Left renal pelvis (tissue), 4 donors: ENCODE measurements at places on chromosomes 7 and 10.

DNA sequence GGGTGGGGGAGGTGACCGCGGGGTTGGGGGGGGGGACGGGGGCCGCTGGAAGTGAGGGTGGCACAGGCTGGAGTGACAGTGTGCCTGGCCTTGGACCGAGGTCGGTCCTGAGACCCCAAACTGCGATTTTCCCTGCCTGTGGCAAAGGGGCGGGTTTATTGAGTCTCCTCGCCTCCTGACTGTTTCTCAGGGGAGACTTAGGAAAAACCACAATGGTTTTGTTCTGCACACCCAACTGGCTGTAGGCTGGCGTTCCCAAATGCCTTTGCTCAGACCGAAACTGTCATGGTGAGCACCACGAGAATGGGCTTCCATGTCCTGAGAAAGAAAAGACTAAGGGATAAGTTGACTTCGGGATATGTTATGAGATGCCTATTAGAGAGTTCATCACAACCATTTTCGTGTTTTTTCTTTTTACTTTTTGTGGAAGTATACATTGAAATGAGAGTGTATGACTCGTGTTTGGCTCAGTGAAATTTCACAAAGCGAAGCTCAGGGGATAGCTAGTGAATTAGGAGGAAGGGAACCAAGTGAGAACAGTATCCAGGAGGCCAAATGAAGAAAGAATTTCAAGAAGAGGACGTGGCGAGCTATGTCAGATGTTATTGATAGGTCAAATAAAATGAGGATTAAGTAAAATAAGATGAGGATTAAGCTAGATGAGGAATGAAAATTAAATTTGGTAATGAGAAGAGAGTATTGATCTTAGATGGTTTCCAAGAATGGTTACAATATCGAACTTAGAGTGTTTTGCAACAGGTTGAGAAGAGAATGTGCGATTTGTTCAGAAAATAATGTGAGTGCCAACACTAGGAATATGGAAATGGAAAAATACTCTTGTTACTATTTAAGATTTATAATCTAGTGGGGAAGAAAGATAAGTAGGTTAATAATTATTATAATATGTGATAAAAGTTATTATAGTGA is 918 bp downstream of the NET1 start:
- DNase-seq = no peak

- no peak for DNase-seq
Observed at GRCh38 chr7:35908331-35909216, 107.7 kb downstream of the SEPTIN7 start.

DNA sequence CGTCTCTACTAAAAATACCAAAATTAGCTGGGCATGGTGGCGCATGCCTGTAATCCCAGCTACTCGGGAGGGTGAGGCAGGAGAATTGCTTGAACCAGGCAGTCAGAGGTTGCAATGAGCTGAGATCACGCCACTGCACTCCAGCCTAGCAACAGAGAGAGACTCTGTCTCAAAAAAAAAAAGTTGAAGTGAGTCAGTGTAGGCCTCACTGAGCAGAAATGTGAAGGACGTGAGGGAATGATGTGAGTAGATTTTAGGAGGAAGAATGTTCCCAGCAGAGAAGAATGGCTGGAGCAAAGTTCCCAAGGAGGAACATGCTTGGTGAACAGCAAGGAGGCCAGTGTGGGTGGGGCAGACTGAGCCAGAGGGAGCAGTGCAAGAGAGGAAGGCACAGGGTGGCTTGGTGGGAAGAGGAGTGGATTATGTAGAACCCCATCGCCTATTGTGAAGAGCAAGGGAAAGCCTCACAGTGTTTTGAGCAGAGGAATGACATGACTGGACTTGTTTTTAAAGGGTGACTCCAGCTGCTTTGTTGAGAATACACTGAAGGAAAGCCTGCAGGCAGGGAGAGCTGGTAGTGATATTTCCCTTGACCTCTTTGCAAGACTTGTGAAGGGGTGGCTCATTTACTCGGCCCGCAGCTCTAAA is 708.7 kb downstream of the SUGCT start:
- no peak for DNase-seq

GRCh38 chr7:142583446-142583845 is 165.8 kb upstream of the PRSS1 start:
- no peak for DNase-seq

DNA sequence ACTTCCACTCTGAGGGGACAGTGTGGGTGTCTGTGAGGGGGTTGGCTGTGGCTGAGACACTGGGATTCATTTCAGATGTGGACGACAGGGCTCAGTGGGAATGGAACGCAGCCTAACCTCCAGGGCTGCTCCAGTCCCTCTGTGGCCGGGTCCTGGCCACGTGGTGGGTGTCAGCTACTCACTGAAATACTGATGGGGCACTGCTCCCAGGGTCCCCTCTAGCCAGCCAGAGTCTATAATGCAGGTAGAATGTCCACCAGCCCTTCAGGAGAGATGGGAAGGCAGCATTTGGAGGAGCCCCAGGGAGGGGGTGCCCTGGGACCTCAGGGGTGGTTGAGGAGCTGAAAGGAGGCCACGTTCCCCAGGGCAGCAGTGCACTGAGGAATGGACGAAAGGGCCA is 87.2 kb upstream of the LANCL2 start:
- DNase-seq = no peak

DNA sequence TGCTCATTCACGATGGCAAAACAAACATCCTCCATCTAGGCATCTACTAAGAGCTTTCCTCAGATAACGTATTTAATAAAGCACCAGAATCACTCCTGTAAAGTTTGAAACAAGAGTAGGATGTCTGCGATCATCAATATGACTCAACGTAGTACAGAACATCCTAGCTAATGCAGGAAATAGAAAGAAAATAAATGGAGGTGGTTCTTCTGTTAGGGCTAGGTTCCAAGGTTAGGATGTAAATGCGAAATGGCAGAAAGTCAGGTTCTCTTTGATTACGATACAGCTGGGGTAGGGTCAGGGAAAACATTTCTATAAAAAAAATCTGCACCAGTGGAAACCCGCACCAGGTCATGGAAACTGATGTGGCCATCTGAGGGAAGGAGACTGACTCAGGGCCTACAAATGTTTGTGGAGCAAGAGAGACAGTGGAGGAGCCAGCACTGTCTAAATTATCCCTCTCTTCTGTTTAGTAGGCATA is 29.1 kb downstream of the CCDC6 start:
- no peak for DNase-seq

DNA sequence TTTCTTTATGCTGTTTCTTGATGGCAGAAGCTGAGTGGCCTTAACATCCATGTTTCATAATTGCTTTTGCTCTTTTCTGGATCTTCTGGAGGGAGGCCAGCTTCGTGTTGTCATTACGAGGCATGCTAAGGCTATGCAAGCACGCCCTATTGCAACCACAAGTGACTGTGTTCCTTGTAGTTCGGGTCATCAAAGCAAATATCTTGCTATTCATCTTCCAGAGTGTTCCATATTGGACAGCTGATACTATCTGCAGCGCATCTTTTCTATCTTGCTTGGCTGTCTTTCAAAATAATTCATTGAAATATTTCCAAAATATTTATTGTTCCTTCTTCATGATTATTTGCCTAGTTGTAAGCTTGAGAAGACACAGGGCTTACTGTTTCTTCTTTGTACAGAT is 5.0 kb downstream of the EPHB6 start:
- DNase-seq = peak; percentile 7

DNA sequence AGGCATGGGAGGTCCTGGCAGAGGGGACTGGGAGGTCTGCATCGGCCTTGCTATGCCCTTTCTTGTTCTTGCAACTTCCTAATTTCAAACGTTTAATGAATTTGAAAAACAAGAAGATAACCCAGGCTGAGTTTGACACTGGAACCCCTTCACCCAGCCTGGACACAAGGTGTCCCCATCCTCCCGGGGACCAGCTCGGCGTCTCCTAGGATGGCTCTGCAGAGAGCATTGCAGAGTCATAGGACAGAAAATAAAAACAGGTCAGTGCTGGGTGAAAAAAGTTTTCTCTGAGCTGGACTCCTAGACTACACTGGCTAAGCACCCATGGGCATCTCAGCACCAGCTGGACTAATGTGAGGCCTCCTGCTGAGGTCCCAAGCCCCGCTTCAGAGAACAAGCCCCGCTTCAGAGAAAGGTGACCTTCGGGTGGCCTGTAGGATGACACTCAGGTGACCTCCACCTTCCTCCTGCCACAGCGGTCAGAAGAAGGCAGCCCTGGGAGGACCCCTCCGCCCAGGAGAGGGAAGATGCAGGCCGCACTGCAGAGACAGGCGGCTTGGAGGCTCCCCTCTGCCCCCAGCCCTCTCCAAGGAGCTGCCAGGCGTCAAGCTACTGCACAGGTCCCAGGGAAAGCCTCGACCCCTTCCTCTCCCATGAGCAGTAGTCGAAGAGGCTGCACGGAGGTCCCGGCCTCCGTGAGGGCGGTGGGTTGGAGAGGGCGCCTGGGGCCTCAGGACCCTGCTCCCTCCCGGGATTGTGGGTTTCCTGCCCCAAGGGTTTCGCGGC is 9.3 kb upstream of the UNCX start:
- DNase-seq = no peak

GRCh38 chr7:24769851-24770250 is 12.6 kb upstream of the GSDME start:
- no peak for DNase-seq

DNA sequence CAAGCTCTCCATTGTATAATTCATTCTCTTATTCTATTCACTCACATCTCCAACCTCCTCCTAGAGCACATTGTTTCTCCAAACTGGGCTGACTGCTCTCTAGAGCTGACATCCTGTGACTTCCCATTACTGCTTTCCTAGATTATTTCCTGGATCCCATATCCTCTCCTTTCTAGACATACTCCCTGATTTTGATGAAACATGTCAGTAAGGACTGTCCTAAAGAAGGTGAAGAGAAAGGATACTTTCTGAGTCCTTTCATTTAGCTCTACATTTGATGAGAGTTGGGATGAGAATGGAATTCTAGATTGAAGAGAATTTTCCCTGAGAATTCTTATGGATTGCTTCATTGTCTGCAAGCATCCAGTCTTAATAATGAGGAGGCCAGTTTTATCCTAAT is 78.8 kb downstream of the CNNM2 start:
- no peak for DNase-seq

DNA sequence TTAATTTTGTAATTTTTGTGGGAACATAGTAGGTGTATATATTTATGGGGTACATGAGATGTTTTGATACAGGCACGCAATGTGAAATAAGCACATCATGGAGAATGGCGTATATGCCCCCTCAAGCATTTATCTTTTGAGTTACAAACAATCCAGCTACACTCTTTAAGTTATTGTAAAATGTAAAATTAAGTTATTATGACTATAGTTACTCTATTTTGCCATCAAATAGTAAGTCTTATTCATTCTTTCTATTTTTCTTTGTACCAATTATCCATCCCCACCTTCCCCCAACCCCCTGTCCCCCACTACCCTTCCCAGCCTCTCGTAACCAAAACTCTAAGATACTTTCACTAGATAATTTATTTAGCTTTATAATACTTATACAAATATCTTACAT is 7.8 kb upstream of the PNPLA8 start:
- no peak for DNase-seq

- DNase-seq = no peak
Observed at GRCh38 chr10:131920151-131920550, 19.3 kb downstream of the PPP2R2D start.

- no peak for DNase-seq
Observed at GRCh38 chr10:128113026-128113425, 13.2 kb downstream of the MKI67 start.

DNA sequence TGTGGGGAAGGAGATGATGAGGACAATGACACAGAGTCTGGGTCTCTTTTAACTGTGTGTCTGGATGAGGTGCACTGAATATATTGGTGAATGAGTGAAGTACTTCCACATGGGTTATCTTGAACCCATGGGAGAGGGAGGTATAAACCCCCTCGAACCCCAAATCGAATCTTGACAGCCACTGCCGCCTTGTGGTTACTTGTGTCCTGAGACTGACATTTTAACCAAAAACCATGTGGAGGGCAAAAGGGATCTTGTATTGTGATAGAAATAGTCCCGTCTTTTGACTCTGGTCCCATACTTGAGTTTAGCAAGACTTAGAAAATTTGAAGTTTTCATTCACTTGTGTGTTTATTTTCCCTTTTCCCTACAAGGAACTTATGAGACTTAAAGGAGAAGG is 283.3 kb downstream of the PHTF2 start:
- DNase-seq = no peak
